ENCODE measurements at places on chromosomes 12 and 14.
A peak's percentile ranks its signal among the peaks of the same experiment; 100 is the strongest.

DNA sequence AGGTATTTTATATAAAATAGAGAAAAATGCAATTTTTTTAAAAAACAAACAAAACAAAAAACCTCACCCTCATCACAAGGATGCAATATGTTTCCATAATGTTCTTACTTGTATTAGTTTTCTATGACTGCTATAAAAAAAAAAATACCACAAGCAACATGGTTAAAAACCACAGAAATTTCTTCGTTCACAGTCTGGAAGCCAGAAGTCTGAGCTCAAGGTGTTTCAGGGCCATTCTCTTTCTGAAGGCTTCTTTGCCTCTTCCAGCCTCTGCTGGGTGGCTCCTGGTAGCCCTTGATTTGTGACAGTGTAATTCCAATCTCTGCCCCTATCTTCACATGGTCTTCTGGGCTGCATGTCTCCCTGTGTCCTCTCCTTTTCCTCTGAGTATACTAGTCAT lies 21.5 kb upstream of the SSTR1 start:
- no peak for DNase-seq

GRCh38 chr12:91561958-91562325 lies 379.3 kb upstream of the DCN start:
- no peak for DNase-seq

- DNase-seq = peak; percentile 29
Measured at GRCh38 chr14:47044841-47045240, 393.3 kb upstream of the RPL10L start.

DNA sequence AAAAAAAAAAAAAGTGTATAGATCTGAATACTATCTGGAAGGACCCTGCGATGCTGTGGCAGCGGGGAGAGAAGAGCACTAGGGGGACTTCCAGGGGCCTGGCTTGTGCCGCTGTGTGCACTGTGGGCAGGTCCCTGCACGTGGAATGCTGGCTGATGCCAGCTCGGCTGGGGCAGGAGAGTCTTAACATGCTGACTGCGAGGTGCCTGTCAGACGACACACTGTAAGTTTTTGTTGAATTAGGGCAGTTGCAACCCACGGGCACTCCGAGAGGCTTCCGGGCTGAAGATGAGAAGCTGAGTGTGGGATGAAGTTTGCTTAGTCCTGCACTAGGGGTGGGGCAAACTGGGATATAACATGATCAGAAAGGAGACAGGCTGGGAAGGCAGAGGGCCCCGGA lies 10.7 kb downstream of the GLT1D1 start:
- DNase-seq = no peak

- DNase-seq = no peak
Measured at GRCh38 chr14:65387628-65388027, 24.9 kb upstream of the FUT8 start.

GRCh38 chr14:61177279-61178225 lies 103.6 kb downstream of the TMEM30B start:
- DNase-seq = no peak

DNA sequence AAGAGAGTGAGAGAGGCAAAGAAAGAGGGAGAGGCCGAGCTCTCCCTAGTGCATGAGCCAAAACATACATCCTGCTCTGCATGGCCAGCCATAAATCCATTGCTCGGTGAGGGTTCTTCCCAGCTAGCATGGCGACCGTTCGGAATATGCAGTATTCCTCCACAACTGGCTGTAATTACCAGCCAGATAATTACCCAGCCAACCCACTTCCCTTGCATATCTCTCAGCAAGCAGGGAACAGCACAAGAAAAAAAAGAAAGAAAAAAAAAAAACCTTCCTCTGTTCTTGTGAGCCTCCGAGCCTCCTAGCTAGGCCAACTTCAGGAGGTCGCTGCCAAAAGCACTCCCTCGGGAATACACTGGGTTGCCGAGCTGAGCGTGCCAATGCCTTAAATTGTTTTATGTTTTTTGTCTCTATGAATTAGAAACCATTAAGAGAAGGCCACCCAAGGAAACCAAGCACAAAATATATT lies 567.9 kb downstream of the MED13L start:
- DNase-seq = no peak

GRCh38 chr12:389142-390096 lies at the start of gene KDM5A:
TSS of gene KDM5A (minus strand) at chr12:389320. CDS start at chr12:389091, 229 bp downstream.
- DNase-seq = no peak

DNA sequence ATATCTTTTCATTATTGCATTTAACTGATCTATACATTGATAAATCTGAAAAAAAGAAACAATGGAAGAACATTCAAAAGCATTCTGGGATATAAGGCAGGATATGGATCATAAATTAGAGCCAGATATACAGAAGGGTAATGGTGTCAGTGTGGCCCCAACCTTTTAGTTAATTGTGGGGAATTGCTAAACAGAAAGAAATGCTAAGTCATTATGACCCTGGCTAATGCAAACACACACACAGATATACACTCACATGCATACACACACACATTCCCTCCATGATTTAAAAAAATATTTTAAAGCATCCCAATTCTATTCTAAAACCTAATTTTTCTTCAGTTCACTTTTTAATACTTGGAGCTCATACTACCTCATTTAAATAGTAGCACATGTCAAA lies 404.5 kb downstream of the BCAT1 start:
- DNase-seq = no peak

DNA sequence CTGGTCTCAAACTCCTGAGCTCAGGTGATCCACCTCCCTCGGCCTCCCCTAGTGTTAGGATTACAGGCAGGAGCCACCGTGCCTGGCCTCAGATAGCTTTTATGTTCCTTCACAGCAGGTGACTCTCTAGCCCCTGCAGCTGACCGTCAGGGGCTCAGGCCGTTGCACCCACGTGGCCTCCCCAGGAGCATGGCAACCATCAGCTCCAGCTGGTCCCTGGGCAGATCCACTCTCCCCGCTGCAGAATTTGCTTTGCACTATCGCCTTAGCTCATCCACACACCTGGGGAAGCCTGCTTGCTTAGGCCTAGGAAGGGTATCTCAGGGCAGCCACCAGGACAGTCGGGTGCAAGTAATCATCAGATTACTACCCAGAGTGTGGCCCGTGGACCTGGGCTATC lies 62.6 kb downstream of the TSPAN9 start:
- DNase-seq = no peak

DNA sequence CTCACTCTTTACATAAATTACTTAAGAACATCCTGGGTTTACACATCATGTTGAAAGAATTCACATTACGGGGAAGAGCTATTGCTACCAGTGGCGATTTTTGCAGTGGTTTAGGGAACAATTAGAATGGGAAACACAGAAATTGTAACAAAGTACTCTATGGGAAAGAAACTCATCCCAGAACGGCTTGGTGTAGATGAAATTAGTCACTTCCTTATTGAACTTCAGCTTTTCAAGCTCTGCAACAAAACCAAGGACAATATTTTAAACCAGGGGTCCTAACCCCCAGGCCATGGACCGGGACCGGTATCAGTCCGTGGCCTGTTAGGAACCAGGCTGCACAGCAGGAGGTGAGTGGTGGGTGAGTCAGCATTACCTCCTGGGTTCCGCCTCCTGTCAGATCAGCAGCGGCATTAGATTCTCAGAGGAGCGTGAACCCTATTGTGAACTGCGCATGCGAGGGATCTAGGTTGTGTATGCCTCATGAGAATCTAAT lies 32.3 kb upstream of the FICD start:
- no peak for DNase-seq

DNA sequence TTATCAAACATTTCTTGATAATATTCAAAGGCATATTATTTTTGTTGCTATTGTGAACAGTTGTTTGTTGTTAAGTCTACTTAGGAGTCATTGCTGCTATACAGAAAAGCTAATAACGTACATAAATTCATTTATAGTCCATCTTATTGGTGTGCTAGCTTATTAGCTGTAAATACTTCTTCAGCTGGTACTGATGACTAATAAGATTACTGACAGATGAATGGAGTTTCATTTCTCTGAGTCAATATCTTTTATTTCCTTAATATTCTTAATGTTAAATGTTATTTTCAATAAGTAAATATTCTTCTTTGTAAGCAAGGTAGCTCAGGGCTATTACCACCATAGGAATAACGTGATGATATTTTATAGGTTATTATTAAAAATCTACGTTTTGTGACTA lies 139.4 kb upstream of the SLCO1C1 start:
- DNase-seq = no peak

DNA sequence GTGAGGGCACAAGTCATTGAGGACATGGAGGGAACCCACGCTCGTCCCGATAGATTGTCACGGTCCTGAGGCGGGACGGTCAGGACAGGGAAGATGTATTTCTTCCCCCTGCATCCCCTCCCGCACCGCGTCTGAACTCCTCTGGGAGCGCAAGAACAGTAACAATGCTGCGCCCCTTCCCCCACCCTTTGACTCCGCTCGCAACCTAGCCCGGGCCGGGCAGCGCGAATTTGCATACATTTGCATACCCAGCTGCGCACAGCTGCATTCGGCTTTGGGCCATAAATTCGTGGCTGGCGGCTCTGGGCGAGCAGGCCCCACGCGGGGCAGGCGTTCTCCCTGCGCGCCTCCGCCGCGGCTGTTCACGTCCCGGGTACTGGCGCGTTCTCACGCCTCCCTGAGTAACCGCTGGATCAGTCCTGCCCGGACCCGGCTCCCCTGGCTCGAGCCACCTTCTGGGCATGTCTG lies 29.0 kb upstream of the SMUG1 start:
- no peak for DNase-seq

DNA sequence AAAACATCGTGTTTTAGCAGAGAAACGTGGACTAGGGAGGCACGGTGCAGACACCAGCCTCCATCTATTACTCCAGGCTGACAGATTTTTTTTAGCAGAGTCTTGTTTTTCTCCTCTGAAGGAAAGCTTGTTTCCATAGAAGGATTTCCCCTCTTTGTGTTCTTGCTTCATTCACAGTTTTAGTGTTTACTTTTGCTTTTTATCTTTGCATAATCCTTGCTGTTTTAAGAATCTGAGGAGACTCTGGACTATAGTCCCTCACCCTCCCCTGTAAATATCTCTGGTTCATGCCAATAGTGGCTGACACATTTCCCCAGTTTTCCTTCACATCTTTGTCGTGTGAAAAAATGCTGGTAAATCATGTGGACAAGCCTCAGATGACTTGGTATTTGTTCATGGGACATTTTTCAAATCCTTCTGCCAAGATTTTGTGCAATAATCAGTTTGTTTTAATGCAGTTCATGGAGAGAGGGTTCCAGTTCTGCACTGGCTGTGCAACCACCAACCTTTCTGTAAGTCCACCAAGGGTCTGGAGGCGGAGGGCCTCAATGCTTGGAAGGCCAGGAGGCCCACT lies 39.9 kb upstream of the TMCC3 start:
- no peak for DNase-seq

- DNase-seq = no peak
Measured at GRCh38 chr14:104968153-104968527, 10.0 kb downstream of the AHNAK2 start.

DNA sequence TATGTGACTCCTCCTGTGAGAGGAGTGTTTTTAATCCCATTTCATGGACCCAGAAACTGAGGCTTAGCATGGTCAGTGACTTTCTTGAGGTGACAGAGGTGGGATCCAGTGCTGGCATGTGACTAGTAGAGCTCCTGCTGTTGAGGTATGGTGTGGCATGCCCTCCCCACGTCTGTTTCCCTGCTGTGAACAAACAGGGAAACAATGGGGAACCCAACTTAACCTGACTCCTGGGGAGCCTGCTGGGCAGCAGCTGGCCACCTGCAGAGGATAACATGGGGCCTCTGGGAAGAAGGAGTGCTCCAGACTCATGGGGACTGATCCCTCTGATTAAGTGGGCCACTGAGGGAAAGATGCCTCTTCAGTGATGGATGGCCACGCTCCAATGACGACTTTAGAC lies 114.0 kb downstream of the BEGAIN start:
- no peak for DNase-seq

GRCh38 chr12:120240495-120240833 lies 25.1 kb downstream of the PXN start:
- no peak for DNase-seq

- no peak for DNase-seq
Measured at GRCh38 chr12:50615907-50616296, 111.1 kb downstream of the DIP2B start.

DNA sequence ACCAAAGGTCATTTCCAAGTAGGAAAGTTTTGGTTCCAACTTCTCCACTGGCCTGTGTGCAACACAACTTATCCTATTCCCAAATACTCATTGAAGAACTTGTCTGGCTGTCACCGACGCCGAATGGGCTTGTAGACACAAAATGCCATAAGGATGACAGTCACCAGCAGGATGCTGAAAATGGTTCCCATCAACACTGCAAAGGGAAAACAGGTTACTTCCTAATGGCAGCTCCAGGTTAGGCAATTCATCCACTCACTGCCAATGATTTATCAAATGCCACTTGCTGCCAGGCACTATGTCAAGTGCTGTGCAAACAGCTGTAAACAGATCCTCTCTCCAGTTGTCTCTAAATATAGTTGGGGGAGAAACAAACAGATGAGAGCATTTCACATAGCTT lies 6.1 kb downstream of the C12orf76 start:
- no peak for DNase-seq

DNA sequence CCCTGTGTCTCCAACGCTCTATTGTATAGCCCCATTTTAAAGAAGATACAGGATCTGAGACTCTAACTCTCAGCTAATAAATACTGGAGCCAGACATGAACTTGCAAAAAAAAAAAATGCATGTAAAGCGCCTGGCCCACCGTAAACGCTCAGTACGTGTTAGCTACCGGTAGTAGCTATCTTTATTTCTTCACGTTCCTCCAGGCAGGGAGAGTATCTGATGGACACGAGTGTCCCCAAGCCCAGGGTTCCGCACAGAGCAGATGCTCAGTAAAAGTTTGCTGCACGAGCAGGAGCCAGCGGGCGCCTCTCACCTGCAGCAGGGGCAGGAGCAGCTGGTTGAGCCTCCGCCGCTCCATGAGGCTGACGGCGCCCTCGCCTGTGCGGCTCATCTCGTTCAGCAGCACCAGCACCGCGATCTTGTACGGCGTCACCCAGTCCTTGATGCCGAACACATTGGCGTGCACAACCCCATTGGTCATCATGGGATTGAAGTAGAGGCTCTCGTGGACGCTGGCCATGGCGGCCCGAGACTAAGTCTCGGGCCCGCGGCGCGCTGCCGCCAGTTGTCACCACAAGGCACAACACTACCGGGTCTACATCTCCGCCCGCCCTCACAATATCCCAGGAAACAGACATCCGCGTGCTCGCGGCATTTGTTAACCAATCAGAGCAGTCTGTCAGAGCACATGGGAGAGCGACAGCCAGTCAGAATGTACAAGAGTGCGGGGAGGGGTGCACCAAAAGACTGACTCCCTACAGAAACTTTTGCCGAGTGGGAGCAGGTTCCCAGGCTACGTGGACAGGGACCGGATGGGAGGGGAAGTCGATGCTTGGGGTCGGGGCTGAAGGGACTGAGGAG lies at the start of gene ANAPC5:
Gene ANAPC5, minus strand, starts transcription at position 592 of the 862 bp plus-strand sequence. Its CDS starts 71 bp downstream, at position 521.
- peak; percentile 95 for DNase-seq

- DNase-seq = no peak
Measured at GRCh38 chr14:38593476-38593875, 337.6 kb upstream of the CLEC14A start.
